ENCODE measurements at places on chromosomes 16 and 17.

DNA sequence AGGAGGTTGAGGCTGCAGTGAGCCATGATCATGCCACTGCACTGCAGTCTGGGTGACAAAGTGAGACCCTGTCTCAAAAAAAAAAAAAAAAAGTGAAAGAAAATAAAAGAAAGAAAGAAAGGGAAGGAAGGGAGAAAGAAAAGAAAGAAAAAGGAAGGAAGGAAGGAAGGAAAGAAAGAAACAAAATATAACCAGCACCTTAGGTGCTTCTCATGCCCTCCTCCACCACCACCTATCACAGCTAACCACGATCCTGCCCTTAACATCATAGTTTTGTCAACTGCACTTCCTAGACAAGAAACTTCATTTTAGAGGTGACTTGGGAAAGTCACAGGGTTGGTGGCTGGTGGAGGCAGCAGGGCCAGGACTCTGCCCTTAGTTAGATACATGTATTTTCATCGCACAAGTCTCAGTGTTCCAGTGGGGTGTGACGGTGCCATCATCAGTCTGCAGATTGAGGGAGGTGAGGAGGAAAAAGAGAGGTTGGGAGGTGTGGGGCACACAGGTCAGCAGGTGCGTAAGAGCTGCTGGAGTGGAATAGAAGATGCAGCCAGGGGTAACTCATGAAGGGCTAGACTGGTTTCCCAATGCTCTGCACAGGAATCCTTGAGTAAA is 10.0 kb downstream of the SUPT4H1 start:
- no peak for DNase-seq

DNA sequence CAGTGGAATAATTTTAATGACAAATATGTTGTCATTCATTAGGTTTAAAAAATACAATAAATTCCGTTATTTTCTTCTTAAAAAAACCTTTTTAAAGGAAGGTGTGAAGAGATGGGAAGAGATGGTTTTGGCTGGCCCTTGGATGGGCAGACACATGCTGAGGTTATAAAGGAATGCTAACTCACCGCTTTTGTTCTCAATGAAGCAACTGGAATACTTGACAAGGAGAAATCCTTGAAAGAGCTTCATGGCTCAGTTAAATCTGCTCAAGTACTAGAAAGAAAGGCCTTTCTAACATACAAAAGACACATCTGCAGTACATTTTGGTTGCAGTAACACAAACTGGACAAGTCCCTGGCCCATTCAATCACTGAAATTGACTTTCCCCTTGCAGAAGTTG is 158.3 kb upstream of the KCNJ16 start:
- no peak for DNase-seq

DNA sequence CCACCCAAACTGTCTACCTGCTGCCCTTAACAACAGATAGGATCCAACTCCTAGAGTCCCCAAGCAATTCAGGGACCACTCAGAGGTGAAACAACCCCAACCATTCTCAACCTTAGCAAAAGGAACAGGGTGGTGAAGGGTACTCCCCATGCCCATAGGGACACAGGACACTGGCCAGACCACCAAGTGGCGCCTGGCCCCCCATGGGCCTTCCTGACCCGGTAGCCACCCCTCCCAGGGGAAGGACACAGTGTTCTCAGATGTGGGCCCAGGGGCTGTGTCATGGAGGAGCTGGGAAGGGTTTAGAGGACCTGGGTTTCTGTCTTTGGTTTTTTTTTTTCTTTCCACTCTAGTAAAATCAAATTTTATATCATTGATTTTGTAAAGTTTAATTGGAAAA is 9.7 kb upstream of the SLC25A39 start:
- DNase-seq = no peak

- no peak for DNase-seq
Observed at GRCh38 chr16:35725949-35726348, 2266.5 kb downstream of the TP53TG3F start.

DNA sequence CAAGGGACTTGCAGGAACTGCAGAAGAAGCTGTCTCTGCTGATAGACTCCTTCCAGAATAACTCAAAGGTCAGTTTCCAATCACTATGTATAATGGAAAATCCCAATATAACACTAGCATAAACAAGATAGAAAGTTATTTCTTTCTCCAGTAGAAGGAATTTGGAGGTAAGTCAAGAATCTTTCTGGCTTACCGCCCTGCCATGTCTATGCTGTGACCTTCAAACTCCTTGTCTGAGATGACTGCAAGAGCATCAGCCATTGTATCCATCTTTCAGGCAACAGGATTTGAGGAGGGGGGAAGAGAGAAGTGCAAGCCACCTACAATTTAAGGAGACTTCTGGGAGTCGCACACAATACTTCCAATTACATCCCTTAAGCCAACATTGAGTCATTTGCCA is 2.7 kb downstream of the LDAF1 start:
- no peak for DNase-seq

Measured in stimulated activated CD8-positive, alpha-beta memory T cell treated with anti-CD3 and anti-CD28 coated beads, Interleukin-7, amount 100 ng/mL, for 24 hours (primary cell).